ENCODE measurements at places on chromosomes 1 and 21. TPM values are rescaled to one million over a fixed set of nuclear protein-coding genes. Genes with fewer than 3 reads are reported as not detected.

The LEFTY1 gene
- 1.5 TPM for total RNA-seq

The HTR6 gene
- total RNA-seq: 0.18 TPM

The CLDN17 gene
- not detected for total RNA-seq

The SPATC1L gene
- 0.46 TPM for total RNA-seq

The ANGPTL3 gene
- total RNA-seq: not detected

The NTNG1 gene
- total RNA-seq: not detected

The GJA9 gene
- total RNA-seq: not detected

The F13B gene
- total RNA-seq: 0.08 TPM

The C1orf94 gene
- not detected for total RNA-seq

The TNFAIP8L2 gene
- total RNA-seq: not detected

The LRRC38 gene
- not detected for total RNA-seq

The KCNE2 gene
- total RNA-seq: not detected

The IL22RA1 gene
- 7.3 TPM for total RNA-seq

The TAS1R3 gene
- total RNA-seq: 0.20 TPM

The BRINP2 gene
- total RNA-seq: 0.32 TPM

The PCP4L1 gene
- 0.12 TPM for total RNA-seq

The FCRL3 gene
- not detected for total RNA-seq

The UTS2 gene
- not detected for total RNA-seq

The SH3BP5L gene
- 21.6 TPM for total RNA-seq

The KCNQ4 gene
- total RNA-seq: 0.27 TPM

The PLA2G2A gene
- total RNA-seq: not detected

The C1orf105 gene
- not detected for total RNA-seq

The PLPP3 gene
- 31.4 TPM for total RNA-seq

The FCRL1 gene
- not detected for total RNA-seq

The FAM167B gene
- 0.45 TPM for total RNA-seq

The HSD11B1 gene
- 0.47 TPM for total RNA-seq

The OR2L13 gene
- total RNA-seq: not detected

The SLFNL1 gene
- not detected for total RNA-seq

The LCE1B gene
- not detected for total RNA-seq

The CD244 gene
- not detected for total RNA-seq

The KLHL17 gene
- 11.1 TPM for total RNA-seq

The ZBTB48 gene
- total RNA-seq: 15.4 TPM

The PPCS gene
- total RNA-seq: 37.3 TPM

The SH2D5 gene
- total RNA-seq: 16.5 TPM

The SPATA46 gene
- not detected for total RNA-seq

The ADCY10 gene
- 0.38 TPM for total RNA-seq

The LMNA gene
- 724 TPM for total RNA-seq

The LDLRAD2 gene
- 0.12 TPM for total RNA-seq

The DIRAS3 gene
- 0.85 TPM for total RNA-seq

The GNPAT gene
- total RNA-seq: 35.6 TPM

The TMEM61 gene
- 0.56 TPM for total RNA-seq

The GUCA2A gene
- not detected for total RNA-seq

The RRP1 gene
- 41.6 TPM for total RNA-seq

The NBPF20 gene
- total RNA-seq: 3.0 TPM

The TNFRSF8 gene
- 0.05 TPM for total RNA-seq

The RAD54L gene
- 10.5 TPM for total RNA-seq

The SPRR2E gene
- total RNA-seq: not detected

The MIXL1 gene
- total RNA-seq: not detected
